CD14-positive monocyte (primary cell): ENCODE measurements at places on chromosomes 7 and 10. TPM values are rescaled to one million over a fixed set of nuclear protein-coding genes. Genes with fewer than 3 reads are reported as not detected.
A peak's percentile ranks its signal among the peaks of the same experiment; 100 is the strongest.

DNA sequence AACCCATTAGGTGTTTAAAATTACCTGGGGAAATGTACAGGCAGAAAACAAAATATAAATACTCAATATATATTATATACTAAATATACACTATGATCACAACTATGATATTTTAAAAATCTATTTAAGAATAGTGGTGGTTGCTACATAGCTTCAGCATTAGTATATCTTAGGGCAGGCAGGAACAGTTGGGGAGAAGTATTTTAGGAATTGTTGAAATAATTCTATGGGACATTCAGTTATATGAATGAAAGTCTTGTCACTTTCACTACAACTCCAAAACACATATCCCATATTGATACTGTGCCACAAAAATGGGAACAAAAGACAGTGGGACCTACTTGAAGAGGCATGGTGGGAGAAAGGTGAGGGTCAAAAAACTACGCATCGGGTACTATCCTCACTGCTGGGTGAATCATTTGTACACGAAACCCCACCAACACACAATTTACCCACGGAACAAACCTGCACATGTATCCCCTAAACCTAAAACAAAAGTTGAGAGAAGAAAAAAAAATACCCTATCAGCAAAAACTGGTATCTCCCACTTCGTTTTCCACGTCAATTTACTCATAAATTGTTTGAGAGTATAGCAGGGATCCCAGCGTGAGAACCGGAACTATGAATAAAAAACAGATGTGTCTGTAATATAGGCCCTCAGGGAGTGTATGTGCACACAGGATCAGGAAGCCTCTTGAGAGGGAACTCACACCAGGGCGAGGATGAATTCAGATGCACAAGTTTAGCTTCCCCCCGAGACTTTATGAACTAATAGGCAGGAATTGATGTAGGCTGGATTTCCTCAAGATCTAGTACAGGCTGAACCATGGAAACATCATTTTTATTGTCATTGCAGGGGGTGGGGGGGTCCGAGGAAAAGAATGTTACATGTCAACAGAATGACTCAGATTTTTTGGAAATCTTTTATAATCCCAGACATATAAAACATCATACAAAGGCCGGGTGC lies 16.2 kb downstream of the SLC16A12 start:
- no peak for DNase-seq

- DNase-seq: no peak
These were observed 14.4 kb downstream of the SPOCK2 start for GRCh38 chr10:72073708-72074573.

DNA sequence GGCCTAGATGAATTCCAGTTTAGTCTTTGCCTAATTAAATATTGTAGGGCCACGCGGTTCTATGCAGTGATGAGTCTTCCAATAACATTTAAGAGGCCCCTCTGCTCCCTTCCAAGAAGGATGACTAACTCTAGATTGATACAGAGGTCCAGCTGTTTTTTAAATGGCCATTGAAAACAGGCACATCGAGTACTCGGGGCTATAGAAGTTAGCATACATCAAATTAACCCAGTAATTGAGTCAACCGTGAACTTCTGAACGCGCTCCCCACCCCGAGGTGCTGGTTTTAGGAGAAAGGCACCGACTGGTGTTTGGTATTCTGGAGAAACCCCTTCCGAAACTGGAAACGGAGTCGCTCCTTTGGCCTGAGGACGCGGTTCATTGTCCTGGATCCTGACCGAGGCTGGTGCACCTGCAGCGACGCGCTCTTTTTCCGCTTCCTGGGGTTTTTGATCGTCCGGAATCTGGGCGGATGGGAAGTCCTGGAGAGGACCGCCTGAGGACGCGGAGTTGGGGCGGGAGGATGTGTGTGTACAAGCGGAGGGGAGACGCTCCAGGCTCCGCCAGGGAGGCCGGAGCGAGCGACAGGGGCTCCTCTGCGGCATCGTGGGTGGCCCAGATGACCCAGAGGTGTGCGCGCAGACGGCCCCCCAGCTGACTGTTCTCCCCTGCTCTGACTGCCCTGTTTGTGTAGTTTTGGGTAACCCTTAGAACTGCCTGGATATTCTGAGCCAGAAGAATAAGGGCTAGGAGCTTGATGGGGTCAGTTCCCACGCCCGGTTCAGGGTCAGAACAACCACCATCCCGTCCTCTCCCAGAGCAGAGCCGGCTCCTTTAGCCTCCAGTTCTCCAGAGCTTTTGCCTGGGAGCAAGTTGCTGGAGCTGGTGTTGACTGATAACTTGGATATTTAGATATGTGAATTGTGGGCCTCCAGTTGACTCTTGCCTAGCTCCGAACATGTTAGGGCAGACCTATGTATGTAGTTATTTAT lies 711 bp downstream of the FAM221A start:
- peak; percentile 14 for DNase-seq

SBDS gene
- polyA plus RNA-seq: 36.9 and 101 TPM in 2 replicates

GRCh38 chr10:123016228-123016627 lies 7.4 kb downstream of the ACADSB start:
- DNase-seq: no peak

DNA sequence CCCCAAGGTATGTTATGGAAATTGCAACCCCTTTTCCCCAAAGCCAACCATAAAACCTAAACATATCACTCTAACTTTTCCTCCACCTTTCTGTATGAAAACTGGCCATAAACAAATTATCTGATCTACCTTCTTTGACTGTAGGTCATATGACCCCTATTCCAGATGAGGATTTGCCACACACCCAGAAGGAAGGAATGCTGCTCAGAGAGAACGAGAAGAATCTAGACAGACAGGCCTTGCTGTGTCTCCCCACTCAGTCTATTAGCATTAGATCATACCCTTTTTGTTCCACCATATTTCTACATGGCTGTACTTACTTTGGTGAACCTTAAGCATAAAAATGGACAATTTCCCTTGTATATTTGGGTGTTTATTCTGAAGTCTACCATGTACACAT lies 113.0 kb upstream of the PHYHIPL start:
- DNase-seq: no peak
